DMS153 (cell line): ENCODE measurements at places on chromosomes 6 and 20.

DNA sequence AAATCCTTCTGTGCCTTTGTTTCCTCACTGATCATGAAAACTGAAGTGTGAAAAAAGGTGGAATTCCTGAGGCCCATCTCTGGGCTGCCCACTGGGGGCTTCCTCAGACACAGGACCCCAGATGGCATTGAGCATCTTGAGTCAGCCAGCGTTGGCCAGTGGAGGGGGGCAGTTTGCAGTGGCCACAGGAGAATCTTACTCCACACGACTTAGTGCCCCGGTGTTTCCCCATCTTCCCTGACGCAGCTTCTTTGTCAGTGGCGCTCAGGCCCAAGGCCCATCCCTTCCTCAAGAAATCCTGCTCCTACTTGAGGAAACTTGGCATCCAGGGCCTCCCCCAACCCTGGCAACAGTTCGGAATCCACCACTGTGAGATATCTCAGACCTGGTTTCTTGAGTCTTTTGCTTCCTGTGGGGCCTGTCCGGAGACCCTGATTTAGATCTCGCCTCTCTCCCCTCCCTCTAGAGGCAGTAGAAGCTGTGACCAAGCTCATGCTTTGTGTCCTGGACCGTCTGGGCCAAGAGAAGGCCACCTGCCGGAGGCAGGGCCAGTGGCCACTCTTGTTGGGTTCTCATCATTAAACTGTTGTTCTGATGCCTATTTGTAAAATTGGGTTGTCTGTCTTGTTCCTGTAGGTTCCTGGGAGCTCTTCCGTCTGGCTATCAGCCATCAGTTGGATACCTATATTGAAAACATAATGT, 20.2 kb upstream of the DLGAP4 start:
- DNase-seq = no peak

DNA sequence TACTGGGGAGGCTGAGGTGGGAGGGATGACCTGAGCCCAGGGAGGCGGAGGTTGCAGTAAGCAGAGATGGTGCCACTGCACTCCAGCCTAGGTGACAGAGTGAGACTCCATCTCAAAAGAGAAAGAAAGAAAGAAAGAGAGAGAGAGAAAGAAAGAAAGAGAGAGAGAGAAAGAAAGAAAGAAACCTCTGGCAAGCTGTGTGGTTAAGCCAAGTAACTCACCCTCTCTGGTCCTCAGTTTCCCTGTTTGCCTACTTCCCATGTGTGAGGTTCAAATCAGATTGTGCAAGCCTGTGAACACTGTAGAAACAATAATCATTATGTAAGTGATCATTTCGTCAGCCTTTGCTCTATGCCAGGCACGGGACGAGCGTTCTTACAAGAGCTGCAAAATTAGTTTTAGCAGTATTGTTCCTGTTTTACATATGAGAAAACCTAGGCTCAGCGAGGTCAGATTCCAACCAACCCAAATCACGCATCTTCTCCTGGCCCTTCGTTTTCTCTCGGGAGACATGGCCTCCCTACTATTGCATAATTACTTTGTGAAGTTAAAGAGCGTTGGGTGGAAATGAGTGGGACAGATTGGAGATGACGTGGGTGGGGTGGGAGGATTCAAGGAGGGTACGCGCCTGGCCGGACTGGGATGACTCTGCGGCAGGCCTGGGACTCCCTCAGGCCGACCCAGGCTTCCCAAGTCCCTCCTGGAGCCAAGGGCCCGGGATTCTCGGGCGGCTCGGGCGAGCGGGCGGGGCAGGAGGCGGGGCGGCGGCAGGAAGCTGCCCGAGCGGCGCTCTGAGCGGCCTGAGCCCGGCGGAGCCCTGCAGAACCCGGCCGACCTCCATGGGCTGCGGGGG, at the start of gene SNX21:
TSS of gene SNX21 (plus strand) at position 770 of the 853 bp plus-strand sequence. CDS start 121 bp downstream, outside the sequence.
- DNase-seq = peak; percentile 23

DNA sequence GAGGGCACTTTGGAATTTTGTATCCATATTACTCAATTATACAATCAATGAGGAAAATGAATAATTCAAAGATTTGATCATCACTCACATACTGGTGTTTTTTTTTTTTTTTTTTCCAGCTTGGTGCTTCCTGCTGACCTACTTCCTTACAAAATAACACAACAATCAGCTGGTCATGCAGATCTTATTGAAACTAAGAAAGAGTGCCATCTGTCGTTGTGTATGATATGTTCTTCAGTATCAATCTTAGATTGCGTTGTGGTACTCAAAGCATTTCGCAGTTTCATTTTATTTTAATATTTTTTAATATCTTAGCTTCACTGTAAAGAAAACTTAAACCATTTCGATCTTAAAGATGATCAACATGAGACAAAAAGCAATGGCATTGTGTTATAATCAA, 155.6 kb downstream of the OGFRL1 start:
- peak; percentile 26 for DNase-seq

DNA sequence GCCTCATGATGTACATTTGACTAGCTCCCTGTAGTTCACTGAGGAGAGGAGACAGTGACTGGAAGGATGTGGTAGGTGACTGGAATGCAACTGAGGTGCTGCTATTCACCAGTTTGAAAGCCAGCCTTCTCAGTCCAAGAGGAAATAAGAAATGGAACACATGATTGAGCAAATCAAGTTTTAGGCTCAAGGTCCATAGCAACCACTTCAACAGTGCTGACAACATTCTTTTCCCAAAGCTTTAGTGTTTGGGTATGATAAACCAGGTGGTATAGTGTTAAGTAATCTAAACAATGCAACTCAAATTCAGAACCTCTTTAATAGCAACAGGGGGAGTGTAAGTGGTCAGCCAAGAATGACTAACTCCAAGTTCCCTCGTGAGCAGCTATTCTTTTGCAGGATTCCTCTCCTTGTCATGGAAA, 9.2 kb downstream of the ZHX3 start:
- no peak for DNase-seq

GRCh38 chr6:18078866-18079265, 43.6 kb downstream of the NHLRC1 start:
- no peak for DNase-seq

- DNase-seq = peak; percentile 65
Measured at GRCh38 chr6:33279971-33280511, 3.1 kb downstream of the B3GALT4 start.

DNA sequence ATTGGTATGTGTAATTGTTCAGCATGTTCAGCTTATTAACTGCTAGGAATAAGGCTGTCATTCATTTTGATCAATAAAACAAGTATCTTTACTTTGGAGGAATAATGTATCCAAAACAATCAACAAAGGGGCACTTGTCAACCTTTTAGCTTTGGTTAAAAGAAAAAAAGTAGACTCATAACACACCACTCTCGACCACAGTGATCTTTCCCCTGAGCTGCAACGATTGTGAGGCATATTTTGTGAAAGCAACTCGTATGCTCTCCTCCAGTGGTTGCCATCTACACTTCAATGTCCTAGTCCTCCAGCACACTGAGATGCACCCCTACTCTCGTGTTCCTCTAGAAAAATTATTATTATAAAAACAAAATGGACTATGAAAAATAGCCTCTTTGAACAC, 60.1 kb upstream of the PDE7B start:
- DNase-seq = no peak

GRCh38 chr6:123402052-123402451, 234.7 kb downstream of the TRDN start:
- no peak for DNase-seq

- no peak for DNase-seq
Measured at GRCh38 chr20:39904476-39905112, 784.4 kb downstream of the MAFB start.

DNA sequence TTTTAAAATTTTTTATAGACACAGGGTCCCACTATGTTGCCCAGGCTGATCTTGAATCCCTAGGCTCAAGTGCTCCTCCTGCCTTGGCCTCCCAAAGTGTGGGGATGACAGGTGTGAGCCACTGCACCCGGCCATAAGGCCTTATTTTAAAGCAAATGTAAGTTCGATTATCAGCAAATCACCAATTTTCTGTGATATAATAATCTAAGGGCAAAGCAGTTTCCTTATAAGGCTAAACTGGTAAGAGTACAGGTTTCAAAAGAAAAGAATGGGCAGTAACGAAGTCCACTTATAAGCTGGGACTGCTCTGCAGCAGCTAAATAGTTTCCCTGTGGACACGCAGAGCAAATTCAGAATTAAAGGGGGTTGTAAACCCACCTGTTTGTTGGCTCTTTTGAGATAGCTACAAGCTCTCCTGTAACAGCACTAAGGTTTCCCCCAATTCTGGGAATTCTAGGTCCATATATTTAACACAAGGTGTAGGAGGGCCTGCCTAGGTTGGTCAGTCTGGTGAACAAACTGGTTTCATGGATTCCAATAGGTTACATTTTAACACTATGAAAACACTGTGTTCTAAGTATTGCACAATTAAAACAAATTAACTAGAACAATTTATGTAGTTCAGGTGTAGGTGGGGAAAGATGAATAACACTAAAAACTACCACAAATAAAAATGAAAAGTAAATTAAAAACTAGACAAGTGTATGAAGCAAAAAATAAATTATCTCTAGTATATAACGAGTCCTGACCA, 26.3 kb downstream of the LHFPL5 start:
- DNase-seq = no peak

- DNase-seq = no peak
Measured at GRCh38 chr6:80673367-80673766, 566.9 kb downstream of the BCKDHB start.

DNA sequence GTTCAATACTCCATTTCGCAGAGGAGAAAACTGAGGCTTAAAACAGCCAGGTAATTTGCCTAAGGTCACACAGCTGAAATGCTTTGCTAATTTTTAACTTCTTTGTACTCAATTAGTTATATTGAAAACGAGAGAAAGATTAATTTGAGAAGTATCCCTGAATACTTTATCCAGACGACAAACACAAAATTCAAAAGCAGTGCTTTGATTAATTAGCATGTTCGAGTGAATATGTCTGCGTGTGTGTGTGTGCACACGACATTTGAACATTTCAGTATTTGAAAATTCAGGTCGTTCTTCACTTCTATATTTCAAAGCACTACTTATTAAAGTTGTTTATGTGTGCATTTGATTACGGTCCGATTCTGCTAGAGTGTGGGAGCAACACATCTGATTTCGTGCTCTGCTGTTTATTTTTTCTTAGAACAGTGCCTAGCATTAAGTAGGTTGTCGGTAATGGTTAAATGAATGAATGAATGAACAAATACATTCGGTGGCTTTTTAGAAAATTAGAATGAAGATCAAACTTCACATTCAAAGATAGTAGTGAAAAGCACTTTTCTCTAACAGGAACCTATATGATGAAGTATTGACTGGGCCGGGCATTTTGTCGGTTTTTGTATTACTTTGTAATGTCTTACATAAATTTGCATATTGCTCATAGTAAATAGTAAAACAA, 36.9 kb upstream of the SYNCRIP start:
- DNase-seq = no peak

DNA sequence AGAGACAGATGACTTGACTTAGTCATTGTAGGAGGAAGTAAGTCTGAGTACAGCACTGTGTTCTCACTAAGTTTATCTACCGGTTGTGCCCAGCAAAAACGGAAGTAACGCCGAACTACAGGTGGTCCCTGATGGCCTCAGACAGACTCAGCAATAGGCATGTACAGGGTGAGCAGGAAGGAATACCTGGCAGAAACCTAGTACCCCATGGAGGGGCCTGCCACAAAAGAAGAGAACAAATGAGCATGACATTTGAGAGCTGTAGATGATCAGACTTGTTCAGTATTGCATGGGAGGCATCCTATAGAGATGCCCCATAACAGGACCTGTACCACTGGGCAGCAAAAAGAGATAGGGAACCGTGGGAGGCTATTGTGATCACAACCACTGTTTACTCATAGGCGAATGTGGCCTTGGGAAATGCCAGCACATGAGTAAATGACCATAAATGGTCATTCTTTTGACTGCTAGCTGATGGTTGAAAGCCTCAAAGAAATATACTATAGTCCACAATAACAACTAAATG, 106.4 kb upstream of the TAB2 start:
- DNase-seq = no peak

- no peak for DNase-seq
Measured at GRCh38 chr6:13412639-13413465, 74.5 kb downstream of the GFOD1 start.

- DNase-seq = peak; percentile 57
Measured at GRCh38 chr20:5072756-5073659, 46.8 kb downstream of the PCNA start.

GRCh38 chr6:145261758-145262157, 473.6 kb downstream of the EPM2A start:
- no peak for DNase-seq

GRCh38 chr6:20099156-20099555, 113.1 kb downstream of the MBOAT1 start:
- no peak for DNase-seq

- DNase-seq = no peak
Measured at GRCh38 chr6:156948807-156949206, 171.6 kb downstream of the ARID1B start.

GRCh38 chr6:129646642-129647041, 63.3 kb downstream of the ARHGAP18 start:
- no peak for DNase-seq

DNA sequence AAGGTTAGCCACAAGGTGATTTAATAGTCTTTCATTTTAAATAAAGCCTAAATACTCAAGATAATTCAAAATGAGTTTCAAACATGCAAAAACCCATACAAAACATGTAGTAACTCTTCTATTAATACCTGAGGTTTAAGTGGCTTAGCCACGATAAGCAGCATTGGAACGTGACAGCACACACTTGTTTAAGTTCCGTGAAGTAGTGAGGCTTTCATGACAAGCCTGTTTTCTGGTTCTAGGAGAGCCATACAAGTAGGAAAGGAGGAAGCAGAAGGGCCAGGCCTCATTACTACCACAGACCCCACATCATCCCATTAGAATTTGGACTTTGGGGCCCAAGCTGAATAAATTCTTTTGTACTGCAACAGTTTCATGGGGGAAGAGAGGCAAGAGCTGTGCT, 54.3 kb upstream of the PRND start:
- no peak for DNase-seq

DNA sequence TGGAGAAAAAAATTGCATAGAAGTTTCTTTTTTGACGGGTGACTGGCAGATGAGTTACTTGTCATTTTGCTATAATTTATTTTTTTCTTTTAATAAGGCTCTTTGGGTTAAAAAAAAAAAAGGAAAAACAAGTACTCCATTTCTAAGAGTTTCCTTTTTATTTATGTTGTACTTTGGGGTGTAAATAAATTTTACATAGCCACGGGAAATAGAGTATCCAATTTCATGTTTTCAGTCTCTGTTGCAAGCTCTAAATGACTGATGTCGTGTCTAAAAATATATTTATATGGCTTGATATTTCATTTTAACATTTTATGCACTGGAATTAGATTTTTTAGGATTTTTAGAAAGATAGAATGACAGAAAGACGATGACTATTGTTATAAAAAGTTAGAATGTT, 3.4 kb downstream of the EYA4 start:
- no peak for DNase-seq
